NCI-H774 (cell line): ENCODE measurements at places on chromosomes 7 and 10.

DNA sequence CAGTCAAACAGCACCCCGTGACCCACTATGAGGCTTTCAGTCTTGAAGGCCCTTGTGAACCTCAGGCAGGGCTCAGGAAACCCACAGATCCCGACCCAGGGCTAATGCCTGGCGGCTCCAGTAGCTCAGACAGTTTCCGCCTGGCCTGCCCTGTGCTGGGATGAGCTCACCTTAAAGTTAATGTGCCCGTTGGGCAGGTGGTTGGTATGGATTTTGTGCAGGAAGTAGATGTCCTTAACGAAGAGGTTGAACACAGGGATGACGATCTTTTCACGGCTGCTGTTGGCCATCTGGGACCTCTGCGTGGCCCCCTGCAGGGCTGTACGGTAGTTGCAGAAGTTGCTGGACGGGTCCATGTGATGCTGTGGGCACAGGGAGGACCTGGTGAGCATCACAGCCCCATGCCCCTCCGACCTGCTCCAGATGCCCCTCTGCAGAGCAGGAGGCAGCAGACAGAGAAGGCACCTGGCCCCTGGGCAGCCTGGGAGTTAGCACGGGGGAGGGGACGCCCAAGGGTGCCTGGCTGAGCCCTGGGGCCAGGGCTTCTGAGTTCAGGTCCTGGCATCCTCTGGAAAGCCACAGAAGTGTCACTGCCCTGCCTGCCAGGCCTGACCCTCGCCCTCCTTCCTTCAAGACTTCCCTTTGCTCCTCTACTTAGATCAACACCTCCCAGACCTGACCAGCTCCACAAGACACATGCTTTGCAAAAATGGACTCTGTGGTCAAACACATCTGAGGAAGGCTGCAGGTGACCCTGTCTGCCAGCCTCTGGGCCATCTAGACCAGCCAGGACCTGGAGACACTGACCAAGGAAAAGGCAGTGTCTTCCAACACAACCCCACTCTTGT is 59.8 kb downstream of the CSGALNACT2 start:
- DNase-seq = no peak

DNA sequence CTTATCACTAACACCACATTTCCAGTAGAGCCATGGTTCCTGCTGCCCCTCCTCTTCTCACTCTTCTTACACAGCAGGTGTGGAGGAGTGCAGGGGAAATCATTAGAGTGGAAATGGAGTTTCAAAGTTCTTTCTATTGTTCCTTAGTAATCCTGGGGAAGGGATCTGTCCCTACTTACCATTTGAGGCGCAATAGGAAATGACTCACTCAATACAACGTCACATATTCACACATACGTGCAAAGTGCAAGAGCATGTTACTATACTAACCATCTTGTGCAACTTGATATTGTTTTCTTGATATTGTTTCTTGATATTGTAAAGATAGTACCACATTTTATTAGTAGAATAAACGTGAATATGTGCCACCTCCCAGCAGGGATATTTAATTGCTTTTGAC is 1010.2 kb downstream of the DNAJB9 start:
- no peak for DNase-seq

- DNase-seq = no peak
These were observed 90.2 kb upstream of the PRSS58 start for GRCh38 chr7:142348100-142348499.

- no peak for DNase-seq
These were observed 45.1 kb downstream of the CNNM2 start for GRCh38 chr10:102962951-102963755.

DNA sequence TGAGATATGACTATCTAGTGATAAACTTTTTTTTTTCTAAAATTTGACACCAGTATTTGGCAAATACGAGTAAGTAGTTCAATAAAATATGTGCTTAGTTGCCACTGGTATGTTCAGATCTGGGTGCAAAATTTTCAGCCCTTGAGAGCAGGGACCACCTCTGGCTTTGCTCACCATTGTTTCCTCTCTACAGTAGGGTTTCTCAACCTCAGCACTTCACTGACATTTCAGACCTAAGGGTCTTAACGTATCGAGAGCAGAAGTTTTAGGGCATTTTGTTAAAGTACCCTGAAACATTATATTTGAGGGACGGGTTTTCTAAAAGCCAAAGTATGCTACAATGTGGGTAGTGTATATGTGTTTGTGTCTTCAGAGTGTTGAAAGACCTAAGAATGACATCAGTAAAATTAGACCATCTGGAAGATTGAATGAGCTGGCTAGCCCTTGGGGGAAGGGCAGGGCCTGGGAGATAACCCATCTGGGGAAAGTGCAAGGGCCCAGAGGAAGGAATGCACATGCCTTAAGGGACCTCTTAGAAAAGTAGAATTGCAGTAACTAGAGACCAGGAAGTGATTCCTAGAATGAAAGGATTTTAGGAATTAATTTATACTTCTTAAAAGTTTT is 11.8 kb downstream of the BZW2 start:
- no peak for DNase-seq

DNA sequence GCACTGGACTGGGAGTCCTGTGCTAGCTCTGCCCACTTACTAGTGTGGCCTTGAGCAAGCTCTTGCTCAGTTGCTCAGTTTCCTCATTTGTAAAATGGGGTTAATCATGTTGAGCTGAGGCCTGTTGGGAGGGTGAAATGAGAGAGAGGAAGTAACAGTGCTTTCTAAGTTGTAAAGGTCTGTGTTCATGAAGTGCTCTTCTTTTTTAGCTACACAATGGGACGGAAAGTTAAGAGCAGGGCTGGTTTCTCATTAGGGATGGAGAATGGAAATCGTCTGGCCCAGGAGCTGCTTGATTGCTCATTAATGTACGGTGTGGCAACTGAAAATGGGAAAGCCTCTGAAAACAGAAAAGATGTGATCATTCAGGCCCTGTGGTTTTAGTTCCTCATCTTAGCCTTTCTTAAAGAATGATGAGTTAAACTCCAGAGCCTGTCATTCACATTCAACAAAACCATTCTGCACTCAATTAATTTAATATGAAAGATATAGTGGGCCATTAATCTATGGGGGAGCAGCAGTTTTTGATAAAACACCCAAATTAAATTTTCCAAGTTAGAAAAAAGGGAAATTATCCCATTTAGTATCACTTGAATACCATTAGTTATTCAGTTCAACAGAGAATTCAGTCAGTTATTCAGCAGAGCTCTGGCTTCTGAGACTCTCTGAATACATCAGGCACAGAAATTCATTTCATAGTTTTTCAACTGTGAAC is 60.5 kb downstream of the SH2D4B start:
- DNase-seq = no peak
